ENCODE measurements at places on chromosomes 5 and 9. TPM values are rescaled to one million over a fixed set of nuclear protein-coding genes. Genes with fewer than 3 reads are reported as not detected.

DNA sequence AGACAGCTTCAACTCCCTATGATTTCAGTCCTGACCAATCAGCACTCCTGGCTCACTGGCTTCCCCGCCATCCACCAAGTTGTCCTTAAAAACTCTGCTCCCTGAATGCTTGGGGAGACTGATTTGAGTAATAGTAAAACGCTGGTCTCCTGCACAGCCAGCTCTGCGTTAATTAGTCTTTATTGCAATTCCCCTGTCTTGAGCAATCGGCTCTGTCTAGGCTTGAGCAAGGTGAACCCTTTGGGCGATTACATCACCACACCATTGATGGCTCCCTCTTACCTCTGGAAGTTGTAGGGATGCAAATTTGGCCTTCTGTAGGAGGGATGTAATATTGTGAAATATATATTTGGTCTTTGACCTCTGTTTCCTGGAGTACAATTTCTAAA, 2.9 kb upstream of the SLC23A1 start:
- DNase-seq = no peak

Gene OR1J2
- polyA plus RNA-seq = not detected

Gene SLC4A9
- polyA plus RNA-seq = 17.6 TPM

- DNase-seq = no peak
These were observed 143.9 kb upstream of the STC2 start for GRCh38 chr5:173472164-173472563.

Gene MEIKIN
- polyA plus RNA-seq = not detected

Gene BHMT2
- polyA plus RNA-seq = 58.1 TPM

DNA sequence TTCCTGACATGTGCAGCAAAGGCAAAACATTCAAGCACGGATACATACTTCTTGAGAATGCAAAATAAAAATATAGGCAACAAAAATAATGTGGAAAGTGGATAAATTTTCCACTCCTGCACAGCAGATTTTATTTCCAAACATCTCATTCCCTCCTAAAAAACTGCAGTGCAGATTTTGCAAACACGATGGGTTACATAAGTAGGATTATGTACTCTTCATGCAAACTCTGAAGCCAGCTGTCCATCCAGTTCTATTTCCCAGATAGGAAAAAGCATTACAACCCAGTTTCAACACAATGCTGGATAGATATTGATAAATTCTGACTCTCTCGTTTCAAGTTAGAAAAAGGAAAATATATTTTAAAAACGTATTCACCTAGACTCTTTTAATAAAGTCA, 52.7 kb upstream of the CCNG1 start:
- no peak for DNase-seq

Gene ACTBL2
- not detected for polyA plus RNA-seq

DNA sequence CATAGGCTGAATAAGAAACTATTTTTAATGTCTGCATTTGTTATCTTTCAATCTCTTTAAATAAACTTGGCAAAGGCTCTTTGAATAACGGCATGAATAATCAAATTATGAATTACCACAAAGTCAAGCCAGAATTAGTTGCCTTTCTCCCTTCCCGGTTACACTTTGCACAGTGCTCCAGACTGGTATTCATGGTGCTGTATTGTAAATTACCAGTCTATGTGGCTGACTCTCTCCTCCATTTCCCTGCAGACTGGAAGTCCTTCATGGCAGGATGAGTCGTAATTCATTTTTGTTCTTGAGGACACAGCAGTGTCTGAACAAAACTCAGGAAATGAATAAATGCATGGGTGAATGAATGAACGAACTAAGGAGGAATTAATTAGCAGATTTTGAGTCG, 142.9 kb downstream of the GNA14 start:
- no peak for DNase-seq

DNA sequence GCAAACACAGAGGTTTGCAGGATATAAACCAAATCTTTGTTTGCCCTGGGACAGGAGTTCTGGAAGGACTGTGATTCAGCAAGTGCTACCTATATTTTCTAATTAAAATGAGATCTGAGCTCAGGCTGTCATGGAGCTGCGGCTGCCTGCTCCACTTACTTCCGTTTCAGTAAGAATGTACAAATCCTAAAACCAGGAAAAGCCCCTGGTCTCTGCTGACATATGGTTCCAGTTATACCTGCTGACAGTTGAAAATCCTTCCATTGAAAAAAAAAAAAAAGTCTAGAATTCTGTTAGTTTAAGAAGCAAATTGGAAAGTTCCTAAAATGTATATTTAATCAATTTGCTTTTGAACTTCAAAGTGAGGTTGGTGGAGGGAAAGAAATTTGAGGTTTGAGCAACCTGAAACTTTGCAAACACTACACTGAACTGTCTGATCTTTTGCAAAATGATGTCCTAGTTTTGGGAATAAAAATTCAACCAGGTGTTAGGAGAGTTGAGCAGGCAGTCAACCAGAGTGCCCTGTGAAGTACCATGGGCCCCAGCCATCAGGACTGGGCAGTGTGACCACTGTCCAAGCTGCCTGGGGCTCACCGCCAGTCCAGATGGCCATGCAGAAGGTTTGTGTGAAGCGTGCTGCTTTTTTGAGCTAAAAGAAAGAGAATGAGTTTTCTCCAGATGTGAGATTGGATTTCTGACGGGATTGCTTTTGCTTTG, 50.6 kb downstream of the SHB start:
- DNase-seq = no peak

Gene LCN15
- polyA plus RNA-seq = 0.14 TPM

DNA sequence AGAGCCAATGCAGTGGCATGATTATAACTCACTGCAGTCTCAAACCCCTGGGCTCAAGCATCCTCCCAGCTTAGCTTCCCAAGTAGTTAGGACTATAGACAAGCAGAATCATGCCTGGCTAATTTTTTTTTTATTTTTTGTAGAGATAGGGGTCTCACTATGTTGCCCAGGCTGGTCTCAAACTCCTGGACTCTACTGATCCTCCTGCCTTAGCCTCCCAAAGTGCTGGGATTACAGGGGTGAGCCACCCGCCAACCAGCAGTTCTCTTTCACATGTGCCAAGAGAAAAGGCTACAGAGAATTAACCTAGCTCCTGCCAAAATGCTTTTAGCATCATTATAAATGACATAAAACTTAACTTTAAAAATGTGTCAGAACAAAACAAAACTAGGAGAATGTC, 8.1 kb downstream of the AK3 start:
- DNase-seq = no peak

DNA sequence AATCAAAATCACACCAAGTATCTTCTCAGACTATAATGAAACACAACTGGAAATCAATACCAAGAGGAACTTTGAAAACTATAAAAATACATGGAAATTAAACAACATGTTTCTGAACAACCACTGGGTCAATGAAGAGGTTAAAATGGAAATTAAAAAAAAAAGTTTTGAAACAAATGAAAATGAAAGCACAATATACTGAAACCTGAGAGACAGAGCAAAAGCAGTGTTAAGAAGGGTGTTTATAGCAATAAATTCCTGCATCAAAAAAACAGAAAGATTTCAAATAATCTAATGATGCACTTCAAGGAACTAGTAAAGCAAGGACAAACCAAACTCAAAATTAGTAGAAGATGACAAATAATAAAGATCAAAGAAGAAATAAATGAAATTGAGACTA, 92.0 kb downstream of the TMEM232 start:
- no peak for DNase-seq

GRCh38 chr5:151647320-151647861, 39.3 kb downstream of the SPARC start:
- no peak for DNase-seq

Gene CAAP1
- polyA plus RNA-seq = 43.3 TPM

DNA sequence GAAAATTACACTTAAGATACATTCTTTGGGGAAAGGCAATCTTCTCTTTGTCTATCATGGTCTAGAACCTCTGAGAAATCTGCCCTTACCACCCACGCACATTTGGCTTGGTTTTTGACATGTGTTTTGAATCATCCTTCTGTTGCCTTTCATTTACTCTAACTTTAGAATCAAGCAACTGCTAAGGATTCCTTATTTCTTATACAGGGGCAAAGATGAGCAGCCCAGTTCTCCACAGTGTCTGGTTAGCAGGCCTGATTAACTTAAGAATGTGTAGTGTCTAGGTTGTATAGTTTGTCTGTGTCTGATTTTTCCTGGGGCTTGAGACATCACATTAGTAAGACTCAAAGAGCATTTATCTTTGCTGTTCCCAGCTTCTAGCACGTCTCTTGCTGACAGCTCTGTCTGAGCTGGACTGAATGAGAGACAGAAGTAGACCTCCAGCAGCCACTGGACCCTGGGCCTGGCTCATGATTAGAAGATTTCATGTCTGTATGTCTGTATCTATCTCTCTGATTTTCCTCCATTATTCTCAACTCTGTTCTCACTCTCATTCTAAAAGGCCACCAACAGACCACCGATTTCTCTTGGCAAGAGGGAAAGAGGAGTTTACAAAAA, 31.8 kb upstream of the PCA3 start:
- no peak for DNase-seq

Gene EIF4E1B
- 0.07 TPM for polyA plus RNA-seq

DNA sequence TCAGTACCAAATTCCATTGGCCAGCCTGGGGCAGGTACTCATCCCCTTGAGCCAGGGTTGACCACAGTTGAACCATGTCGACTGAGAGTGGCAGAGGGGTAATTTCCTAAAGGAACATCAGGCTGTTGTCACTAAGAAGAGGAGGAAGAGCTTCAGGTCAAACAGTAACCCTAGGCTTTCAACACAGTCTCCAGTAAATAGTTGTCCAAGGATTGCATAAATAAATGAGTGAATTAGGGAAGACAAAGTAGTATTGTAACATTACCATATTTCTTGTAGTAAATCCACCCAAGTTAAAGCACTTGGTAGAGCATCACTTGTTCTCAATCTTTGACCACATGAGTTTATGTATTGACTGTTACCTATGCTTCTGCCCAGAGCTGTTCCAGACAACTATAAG, 7.4 kb downstream of the PSAT1 start:
- no peak for DNase-seq

Data from left renal cortex interstitium (tissue), 4 donors.